ENCODE measurements at places on chromosomes 11 and 22. TPM values are rescaled to one million over a fixed set of nuclear protein-coding genes. Genes with fewer than 3 reads are reported as not detected.

GRCh38 chr11:75403037-75403436, 3.7 kb downstream of the RPS3 start:
- no peak overlapping the region for H3K27ac ChIP-seq
- no peak overlapping the region for H3K4me3 ChIP-seq
- DNase-seq, result no peak
- H3K4me1 ChIP-seq, result peaks cover 10% of the 10 kb centered on the region

DNA sequence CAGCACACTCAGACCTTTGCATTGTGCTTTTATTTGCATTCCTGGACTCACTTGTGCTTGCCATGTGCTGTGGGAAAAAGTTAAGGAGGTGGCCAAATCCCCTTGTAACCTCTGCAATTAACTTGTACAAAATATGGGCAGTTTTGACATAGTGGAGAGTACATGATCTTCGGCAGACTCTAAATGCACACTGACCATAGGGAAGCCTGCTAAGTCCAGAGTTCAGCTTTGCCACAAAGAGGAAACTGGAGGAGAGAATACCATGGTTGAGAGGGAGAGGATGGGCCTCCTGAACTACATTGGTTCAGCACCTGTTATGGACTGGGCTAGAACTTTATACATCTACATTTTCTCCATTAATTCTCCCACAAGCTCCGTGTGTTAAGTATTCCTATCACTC, 37.6 kb upstream of the CEP295 start:
- H3K27ac ChIP-seq, result no peak overlapping the region
- H3K36me3 ChIP-seq, result no peaks in the 10 kb centered on the region
- no peaks in the 10 kb centered on the region for H3K27me3 ChIP-seq
- no peak for DNase-seq

GRCh38 chr22:48424661-48425060, 1403.0 kb downstream of the BRD1 start:
- no peaks in the 10 kb centered on the region for H3K36me3 ChIP-seq
- no peak for DNase-seq
- H3K27me3 ChIP-seq, result no peaks in the 10 kb centered on the region

Gene C2CD3
- total RNA-seq, result 46.9 TPM

Data from tibial nerve (tissue), 4 donors.